ENCODE measurements at places on chromosomes 11 and 22.

GRCh38 chr11:118427707-118428106 lies 8.6 kb upstream of the KMT2A start:
- DNase-seq: no peak

DNA sequence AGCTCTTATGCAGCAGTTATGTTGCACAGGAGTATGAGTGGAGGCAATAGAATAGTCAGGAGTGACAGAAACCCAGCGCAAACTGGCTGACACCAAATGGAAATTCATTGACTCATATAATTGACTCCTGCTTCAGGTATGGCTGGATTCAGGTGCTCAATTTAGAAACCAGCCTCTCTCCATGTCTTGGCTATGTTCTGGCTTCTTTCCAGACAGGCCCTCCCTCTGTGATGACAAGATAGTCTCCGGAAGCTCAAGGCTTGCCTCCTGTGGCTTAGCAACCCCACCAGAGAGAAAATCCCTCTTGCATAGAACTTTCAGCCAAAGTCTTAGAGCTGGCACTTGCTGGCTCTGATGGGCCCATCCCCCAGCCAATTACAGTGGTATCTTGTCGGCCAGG lies 28.1 kb upstream of the MN1 start:
- DNase-seq: no peak

- no peak for DNase-seq
These were observed 7.6 kb downstream of the DLG2 start for GRCh38 chr11:85619499-85619898.

DNA sequence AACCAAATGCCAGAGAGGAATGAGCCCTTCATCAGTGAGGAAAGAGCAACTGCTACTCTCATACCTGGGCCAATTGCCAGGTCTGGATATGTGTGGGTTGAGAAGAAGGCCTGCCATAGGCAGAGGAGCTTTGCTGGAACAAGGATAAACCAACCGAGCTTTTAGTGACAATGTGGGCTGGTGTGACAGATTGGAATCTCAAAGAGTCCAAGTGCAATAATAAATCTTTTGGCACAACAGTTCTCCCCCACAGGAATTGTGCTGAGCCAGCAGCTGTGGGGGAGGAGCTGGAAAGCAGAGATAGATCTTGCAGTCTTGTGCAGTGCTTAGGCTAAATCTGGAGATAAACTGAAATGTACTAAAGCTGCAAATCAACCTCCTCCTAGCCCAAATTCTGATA lies 79.4 kb upstream of the ISX start:
- no peak for DNase-seq

GRCh38 chr11:113668255-113668654 lies 37.9 kb downstream of the TMPRSS5 start:
- DNase-seq: no peak

DNA sequence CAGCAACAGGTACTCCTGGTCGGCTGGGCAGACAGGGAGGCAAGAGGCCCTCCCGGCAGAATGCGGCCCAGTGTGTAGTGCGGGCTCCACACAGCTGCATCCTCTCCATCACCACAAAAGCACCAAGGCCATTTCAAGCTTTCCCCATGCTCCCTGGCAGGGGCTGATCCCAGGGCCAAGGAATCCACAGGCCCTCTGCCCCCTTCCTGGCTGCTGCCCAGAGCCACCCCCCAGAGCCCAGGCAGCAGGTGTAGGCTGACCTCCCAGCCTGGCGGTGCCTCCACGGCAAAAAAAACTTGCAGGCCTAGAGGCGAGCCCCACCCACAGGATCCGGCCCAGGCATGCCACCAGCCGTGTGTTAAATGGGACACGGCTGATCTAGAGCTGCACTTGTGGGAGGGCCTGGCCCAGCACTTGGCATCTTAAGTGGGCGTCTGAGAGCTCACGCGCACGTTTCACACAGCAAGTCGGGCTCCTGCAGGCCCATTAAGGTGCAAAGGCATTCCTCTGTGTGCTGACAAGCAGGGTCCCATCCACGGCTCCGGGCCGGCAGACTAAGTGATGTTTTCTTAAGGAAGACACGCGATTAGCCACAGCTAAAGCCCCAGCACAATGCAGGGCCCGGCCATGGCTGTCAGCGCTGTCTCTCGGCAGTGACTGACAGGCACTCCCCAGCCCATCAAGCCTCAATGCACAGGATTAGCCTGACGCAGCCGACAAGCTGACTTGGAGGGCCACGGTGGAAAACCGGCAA lies 19.8 kb upstream of the GNB1L start:
- no peak for DNase-seq

DNA sequence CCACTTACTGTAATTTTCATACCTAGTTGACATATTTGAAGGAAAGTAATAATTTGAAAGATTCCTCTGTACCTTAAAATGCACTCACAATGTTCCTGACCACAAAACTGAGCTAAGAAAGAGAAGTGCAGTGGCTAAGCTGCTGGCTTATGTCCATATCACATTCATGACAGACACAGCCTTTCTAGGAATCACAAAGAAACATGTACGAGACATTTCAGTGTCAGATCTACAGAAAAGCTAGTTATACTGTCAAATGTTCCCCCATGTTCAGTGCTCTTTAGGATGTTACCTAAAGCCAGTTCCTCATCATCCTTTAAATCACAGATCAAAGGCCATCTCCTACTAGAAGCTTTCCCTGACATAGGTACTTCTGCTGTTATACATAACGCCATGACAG lies 142.2 kb upstream of the C11orf58 start:
- DNase-seq: no peak
